ENCODE measurements at places on chromosomes 6 and 20. TPM values are rescaled to one million over a fixed set of nuclear protein-coding genes. Genes with fewer than 3 reads are reported as not detected.

Gene RCAN2
- polyA plus RNA-seq, result 22.4 TPM

Gene CPXM1
- 252 TPM for polyA plus RNA-seq

Gene RUNX2
- polyA plus RNA-seq, result 2.8 TPM

Gene ISM1
- 3.3 TPM for polyA plus RNA-seq

Gene PRDM13
- polyA plus RNA-seq, result not detected

Gene GATA5
- 8.2 TPM for polyA plus RNA-seq

Gene PTK6
- polyA plus RNA-seq, result 1.7 TPM

Gene C20orf144
- 0.43 TPM for polyA plus RNA-seq

Gene PHACTR3
- 11.3 TPM for polyA plus RNA-seq

Gene B3GALT4
- polyA plus RNA-seq, result 5.2 TPM

Gene CCDC170
- polyA plus RNA-seq, result 2.7 TPM

Gene MMP24
- 1.8 TPM for polyA plus RNA-seq

Gene MCCD1
- polyA plus RNA-seq, result 19.5 TPM

Gene ZSCAN16
- polyA plus RNA-seq, result 11.1 TPM

Gene MAK
- 1.4 TPM for polyA plus RNA-seq

Gene SASH1
- polyA plus RNA-seq, result 26.6 TPM

Gene PLCB1
- polyA plus RNA-seq, result 36.9 TPM

Gene RIPOR3
- 8.5 TPM for polyA plus RNA-seq

Gene LHFPL5
- polyA plus RNA-seq, result 0.07 TPM

Gene LAMA2
- 37.2 TPM for polyA plus RNA-seq

Gene HELZ2
- 16.8 TPM for polyA plus RNA-seq

Gene MEP1A
- polyA plus RNA-seq, result not detected

Gene RAB32
- polyA plus RNA-seq, result 26.7 TPM

Gene MATN4
- polyA plus RNA-seq, result 0.43 TPM

Gene DNMT3B
- polyA plus RNA-seq, result 8.6 TPM

Gene ID4
- 147 TPM for polyA plus RNA-seq

Gene SLC35D3
- not detected for polyA plus RNA-seq

Gene TP53TG5
- 3.0 TPM for polyA plus RNA-seq

Gene PNPLA1
- polyA plus RNA-seq, result 2.5 TPM

Gene ZSCAN9
- polyA plus RNA-seq, result 35.6 TPM

Gene WFDC10B
- not detected for polyA plus RNA-seq

Gene NHSL1
- 12.6 TPM for polyA plus RNA-seq

Gene RALGAPA2
- polyA plus RNA-seq, result 16.4 TPM

Gene MLN
- polyA plus RNA-seq, result 1.9 TPM

Gene SLC32A1
- polyA plus RNA-seq, result 2.1 TPM

Gene COL11A2
- polyA plus RNA-seq, result 5.8 TPM

Gene GSTA1
- 1.3 TPM for polyA plus RNA-seq

Gene MYMX
- 0.83 TPM for polyA plus RNA-seq

Gene ZNF334
- 24.1 TPM for polyA plus RNA-seq

Gene LST1
- polyA plus RNA-seq, result 5.1 TPM

Gene FOXF2
- not detected for polyA plus RNA-seq

Gene TREM1
- polyA plus RNA-seq, result not detected

Gene TFAP2D
- not detected for polyA plus RNA-seq

Gene C20orf202
- 0.30 TPM for polyA plus RNA-seq

Gene PARD6B
- 21.1 TPM for polyA plus RNA-seq

Gene FOXS1
- polyA plus RNA-seq, result 7.6 TPM

Gene RAB44
- 0.04 TPM for polyA plus RNA-seq
